Occipital lobe (tissue), 3 donors: ENCODE measurements at places on chromosomes 13 and 19. TPM values are rescaled to one million over a fixed set of nuclear protein-coding genes. Genes with fewer than 3 reads are reported as not detected.

GRCh38 chr13:46908501-46908900, 11.6 kb upstream of the HTR2A start:
- DNase-seq: no peak

GRCh38 chr13:50357586-50358118, 342.4 kb downstream of the KCNRG start:
- no peak for DNase-seq

DNA sequence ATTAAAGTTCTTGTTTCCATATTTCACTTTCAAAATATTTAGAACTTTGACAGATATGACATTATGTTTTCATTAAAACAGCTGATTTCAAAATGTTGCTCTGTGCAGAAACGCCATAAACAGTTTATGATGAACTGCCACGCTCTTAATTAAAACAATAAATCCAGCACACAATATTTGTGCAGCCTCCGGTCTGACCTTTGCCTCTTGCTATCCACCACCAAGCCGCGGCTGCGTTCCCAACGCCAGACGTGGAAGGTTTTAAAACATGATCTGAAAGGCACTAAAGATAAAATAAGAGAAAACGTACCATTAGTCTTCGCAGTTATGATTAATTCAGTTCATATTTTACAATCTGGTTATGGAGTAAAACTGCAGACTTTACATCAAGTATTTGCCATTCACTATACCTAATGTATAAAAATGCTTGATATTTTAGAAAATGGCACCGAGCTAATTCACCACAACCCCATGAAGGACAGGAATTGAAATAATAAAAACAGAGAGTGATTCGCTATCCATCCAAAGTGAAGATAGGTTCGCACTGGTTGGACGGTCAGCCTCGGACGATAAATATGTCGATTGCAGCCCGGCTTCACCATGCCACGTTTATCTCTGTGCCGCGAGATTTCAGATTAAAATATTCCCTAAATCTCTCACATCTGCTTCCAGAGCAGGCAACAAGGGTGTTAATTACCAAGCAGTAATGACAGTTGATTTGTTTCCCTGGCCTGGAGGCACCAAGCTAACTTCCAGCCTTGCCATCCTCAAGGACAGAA, 103.3 kb upstream of the ZNF507 start:
- no peak for DNase-seq

Gene CTXN1
- total RNA-seq: 15.4 TPM

- DNase-seq: no peak
Measured at GRCh38 chr19:14339741-14340140, 41.5 kb upstream of the ADGRE5 start.

Gene DENND1C
- total RNA-seq: not detected
